ENCODE measurements at places on chromosomes 5 and 9. TPM values are rescaled to one million over a fixed set of nuclear protein-coding genes. Genes with fewer than 3 reads are reported as not detected.

DNAH5 gene
- total RNA-seq, result 0.96 TPM

BAAT gene
- not detected for total RNA-seq

PLCXD3 gene
- 0.33 TPM for total RNA-seq

PCDH12 gene
- 55.6 TPM for total RNA-seq

IL5 gene
- total RNA-seq, result not detected

POU5F2 gene
- 2.2 TPM for total RNA-seq

CNTNAP3 gene
- total RNA-seq, result 102 TPM

ARHGAP26 gene
- total RNA-seq, result 33.1 TPM

F12 gene
- 0.57 TPM for total RNA-seq

LCN1 gene
- not detected for total RNA-seq

PCDHGA4 gene
- 6.3 TPM for total RNA-seq

SPATA31D3 gene
- total RNA-seq, result not detected

WNK2 gene
- not detected for total RNA-seq

RASGEF1C gene
- not detected for total RNA-seq

GLT6D1 gene
- total RNA-seq, result not detected

LECT2 gene
- not detected for total RNA-seq

TCF7 gene
- total RNA-seq, result 0.29 TPM

FOXD4L6 gene
- total RNA-seq, result 0.33 TPM

PLPP6 gene
- total RNA-seq, result 8.8 TPM

PCDHA2 gene
- not detected for total RNA-seq

PHF24 gene
- total RNA-seq, result not detected

CDKN2B gene
- 9.1 TPM for total RNA-seq

OMD gene
- under 0.01 TPM for total RNA-seq

MEGF10 gene
- 4.6 TPM for total RNA-seq

All from vein endothelial cell (primary cell).